ENCODE measurements at places on chromosomes 13 and 19.

- no peak for DNase-seq
Observed at GRCh38 chr19:11378319-11379189, 4.1 kb downstream of the SWSAP1 start.

DNA sequence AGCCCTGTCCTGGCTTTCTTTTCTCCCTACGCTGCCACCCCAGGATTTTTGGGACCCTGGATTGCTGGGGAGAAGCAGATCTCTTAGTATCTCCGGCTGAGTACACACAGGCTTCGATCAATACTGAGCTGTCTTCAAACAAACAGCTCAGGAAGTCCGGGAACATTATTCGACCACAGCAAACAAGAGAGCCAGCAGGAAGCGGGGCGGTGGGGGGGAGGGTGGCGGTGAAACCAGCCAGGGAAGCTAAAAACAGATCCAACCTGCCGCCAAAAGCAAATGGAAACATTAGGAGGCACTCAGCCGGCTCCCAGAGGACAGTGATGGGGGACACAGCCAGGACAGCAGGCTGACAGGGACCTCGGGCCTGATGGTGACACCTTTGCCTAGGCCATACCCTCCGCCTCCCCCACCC, 12.2 kb upstream of the BCAM start:
- no peak for DNase-seq

DNA sequence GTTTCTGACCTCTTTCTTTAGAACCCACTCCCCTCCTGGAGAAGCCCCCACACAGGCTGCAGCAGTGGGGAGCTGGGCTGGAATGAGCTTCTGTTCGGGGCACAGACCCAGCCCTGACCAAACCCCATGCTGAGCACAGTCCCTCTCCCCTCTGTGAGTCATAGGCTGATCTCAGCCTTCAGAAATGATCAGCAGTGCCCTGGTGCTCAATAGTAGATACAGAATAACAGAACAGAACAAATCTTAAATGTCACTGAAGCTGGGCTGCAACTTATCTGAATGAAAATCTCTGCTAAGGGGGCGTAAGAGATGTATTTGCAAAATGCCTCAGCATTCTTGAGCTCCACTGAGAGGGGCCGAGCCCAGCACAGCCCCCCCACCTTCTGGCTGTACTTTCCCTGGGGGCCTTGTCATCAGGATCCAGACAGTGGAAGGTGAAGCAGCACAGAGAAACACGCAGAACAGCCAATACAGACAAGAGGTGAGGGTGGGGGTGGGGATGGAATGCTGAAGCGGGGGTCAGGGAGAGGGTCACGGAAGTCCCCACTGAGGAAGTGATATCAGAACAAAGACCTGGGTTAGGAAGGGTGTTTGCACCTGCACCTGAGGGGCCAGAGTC, 9.9 kb downstream of the ZNF665 start:
- no peak for DNase-seq

DNA sequence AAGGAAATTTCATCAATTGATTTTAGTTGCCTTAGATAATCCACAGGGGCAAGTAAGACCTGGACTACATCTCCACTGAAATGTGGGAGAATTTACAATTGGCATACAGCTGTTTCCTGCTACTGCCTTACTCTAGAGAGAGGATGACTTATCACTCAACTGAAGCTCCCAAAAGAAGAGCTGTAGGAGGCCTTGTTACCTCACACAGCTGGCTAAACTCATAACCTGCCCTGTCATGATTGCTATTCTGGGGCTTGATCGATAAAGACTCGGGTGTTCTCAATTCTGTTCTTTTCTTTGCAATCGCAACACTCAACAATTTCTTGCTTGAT, 1396.4 kb downstream of the EFNB2 start:
- DNase-seq = no peak

- no peak for DNase-seq
Observed at GRCh38 chr13:29810145-29810742, 40.2 kb downstream of the UBL3 start.

DNA sequence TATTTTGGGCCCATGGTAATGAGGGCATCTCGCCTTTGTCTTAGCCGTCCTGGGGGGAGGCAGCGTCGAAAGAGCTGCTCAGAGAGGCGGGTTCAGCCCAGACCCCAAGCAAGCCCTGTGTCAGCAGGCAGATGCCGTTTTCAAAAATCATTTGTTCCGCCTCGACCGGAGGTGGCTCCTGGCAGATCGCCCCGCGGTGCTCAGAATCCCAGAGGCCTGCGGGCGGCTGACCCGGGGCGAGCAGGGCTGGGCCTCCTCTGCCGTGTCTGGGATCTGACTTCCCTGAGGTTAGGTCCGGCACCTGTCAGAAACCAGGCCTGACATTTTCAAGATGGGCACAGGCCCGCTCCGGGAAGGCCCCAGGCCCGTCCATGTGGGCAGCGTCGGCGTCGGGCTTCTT, 36.1 kb downstream of the CRTC1 start:
- DNase-seq = no peak

DNA sequence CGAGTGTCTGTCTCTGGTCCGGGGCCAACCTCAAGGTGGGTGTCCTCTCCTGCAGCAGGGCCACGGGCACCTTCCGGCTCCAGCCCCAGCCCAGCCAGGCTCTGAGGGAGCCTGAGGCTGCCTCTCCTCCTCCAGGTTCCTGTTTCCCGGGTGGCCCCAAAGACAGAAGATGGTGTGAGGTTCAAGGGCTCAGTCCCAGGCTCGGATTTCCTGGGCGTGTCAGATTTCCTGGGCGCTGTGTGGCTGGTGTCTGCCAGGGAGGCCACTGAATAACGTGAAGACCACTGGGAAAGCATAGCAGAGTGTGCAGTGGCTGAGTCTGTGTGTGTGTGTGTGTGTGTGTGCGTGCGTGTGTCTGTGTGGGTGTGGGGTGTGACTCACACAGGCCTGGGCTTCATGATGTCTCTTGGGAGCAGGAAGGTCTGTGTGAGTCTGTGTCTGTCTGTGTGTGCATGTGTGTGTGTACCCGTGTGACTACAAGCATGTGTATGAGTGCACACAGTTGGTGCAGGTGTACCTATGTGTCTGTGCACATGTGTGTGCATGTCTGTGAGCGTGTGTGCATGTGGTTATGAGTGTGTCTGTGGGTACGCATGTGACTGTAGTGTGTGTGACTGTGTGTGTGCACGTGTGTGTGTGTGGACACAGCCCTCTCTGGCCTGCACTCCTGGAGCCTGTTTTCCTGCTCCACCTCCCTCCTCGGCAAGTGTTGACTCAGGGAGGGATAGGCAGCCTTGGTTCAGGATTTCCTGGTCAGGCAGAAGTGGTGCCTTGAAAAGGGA, 28.3 kb downstream of the CEBPA start:
- DNase-seq = no peak

- no peak for DNase-seq
Observed at GRCh38 chr13:31035185-31035965, 102.9 kb downstream of the TEX26 start.

GRCh38 chr19:40530091-40530901, 46.4 kb upstream of the SHKBP1 start:
- no peak for DNase-seq

DNA sequence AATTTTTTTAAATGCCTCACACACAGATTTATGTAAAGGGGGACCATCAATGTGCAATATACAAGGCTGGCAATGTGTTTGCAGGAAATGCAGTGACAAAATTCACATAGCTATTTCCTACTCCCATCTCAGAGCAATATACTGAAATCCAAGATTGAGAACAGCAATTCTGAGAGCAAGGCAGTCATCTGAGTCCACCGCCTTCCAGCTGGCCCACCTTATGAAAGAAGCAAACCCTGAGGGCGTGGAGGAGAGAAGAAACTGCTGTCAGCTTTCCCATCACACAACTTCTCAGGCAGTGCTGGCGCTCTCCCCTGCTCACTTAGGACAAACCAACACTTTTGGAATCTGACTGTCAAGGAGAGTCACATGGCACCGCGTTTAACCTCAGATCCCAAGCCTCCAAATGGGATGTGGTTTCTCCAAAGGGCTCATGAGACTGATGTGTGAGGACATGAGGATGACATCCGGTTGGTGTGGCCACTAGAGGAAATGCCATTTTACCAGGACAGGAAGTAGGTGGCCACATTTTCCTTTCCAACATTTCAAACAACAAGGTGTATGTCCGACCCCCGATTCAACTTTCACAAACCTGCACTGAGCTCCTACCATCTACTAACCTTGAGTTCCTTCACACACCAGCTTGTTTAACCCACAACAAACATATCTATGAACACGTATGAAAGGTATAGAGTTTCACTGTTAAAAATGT, 3.7 kb upstream of the DOCK9 start:
- DNase-seq = no peak

GRCh38 chr13:105365831-105366230, 1169.6 kb downstream of the EFNB2 start:
- DNase-seq = no peak

GRCh38 chr13:98129059-98129746, 13.7 kb upstream of the FARP1 start:
- DNase-seq = no peak

- DNase-seq = no peak
Observed at GRCh38 chr13:51339952-51340732, 651 bp downstream of the SERPINE3 start.

- DNase-seq = no peak
Observed at GRCh38 chr13:21109168-21109567, 47.8 kb upstream of the LATS2 start.

DNA sequence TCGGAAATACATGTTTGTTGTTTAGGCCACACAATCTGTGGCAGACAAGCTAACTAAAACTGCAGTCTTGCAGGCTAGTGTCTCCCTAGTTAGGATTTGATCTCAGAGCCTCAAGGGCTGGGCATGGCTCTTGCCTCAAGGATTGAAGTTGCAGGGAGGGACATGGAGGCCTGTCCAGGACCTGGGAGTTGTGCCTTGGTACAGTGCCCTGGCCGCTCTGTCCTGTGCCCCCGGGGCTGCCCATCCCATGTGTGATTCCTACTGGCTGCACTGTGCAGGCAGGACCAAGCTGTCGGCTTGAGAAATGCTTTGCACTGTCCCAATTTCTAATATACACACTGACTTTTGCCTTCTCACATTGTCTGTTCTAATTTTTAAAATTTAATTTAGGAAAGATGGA, 7.5 kb upstream of the ZNF256 start:
- no peak for DNase-seq

DNA sequence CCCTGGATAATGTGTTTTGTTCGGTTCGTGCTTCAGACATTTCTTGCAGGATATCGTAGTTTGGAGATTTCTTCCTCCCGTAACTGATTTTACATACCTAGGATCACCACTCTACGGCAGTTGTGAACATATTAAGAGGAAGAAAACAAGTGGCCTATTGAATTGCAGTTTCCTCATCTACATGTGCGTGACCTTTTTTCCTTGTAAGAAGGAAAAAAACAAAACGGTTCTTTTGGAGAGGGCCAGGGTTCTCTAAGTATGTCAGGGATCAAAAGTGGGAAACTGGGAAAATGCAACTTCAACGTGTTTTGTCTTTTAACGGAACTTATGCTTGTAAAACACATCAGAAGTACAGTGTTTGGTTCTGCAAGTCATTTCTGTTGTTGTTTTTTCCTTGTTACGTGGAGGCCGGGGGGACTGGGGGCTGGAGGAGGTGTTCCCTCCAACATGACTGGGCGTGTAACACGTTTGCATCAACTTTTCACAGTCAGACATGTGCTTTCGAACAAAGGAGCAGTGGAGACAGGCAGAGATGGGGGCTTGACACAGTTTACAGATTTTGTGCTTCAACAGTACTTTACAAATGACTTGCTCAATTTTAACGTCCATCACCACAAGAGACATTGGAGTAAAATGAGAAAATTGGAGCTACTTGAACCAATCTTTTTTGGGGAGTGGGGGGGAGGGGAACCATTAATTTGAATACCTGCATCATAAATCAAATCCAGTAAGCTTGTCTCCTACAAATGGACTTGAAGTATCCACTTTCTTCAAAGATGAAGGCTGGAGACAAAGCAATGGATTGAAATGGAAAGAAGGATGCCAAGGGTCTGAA, 3.8 kb downstream of the ZC3H4 start:
- DNase-seq = no peak

DNA sequence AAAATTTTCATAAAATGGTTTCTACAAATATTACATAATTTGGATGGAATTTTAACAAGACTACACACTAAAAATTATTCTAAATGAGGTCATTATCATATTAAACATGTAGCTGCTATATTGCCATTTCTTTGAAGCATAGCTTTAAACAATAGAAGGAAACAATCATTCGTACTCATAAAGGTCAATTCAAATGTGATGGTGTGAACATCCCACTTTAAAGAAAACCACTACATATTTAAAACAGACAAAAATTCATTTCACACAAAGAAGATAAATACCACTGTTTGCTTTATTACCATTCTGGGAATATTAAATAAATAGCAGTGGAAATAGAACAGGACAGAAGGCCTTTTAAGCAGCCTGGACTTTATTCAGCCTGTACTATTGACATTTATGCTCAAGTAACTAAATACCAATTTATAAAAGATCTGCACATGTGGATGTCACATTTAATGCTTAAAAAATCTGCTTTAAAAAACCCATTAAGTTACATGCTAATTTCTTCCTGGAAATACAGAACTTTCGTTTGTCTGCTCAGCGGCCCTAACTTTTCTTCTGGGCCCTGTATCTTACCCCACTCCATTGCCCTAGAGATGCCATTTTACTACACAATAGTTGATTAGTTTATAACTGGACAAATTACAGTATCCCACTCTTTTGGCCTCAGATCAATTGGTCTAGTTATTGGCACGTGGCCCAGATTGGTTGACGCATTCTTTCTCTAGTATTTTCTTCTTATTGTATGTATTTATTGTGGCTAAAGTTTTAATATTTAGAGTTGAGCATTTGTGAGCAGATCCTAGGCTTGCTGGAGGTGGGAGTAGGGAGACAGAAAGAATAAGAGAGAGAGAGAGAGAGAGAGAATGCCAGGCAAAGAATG, 215.1 kb upstream of the SPRY2 start:
- DNase-seq = no peak

DNA sequence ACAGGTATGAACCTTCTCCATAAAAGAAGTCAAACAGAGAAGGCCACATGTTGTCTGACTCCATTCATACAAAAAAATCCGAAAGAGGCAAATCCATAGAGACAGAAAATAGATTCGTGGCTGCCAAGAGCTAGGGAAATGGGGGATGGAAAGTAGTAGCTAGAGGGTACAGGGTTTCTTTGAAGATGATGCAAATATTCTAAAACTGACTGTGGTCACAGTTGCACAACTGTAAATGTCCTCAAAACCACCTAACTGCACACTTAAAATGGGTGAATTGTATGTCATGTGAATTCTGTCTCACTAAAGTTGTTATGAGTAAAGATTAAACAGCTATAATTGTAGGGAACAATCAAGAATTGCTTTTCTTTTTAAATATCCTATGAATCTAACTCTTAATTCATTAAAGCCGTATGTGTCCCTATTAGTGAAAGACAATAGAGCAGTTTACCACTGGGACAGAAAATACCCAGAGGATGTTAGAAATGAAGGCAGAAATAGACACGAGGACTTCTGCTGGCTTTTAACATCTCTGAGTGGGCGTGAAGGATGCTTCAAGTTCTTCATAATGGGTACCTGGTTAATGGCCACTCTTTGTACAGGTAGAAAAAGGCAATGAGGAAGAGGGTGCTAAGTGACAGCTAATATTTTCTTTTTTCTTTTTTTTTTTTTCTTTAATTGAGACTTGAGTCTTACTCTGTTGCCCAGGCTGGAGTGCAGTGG, 21.2 kb downstream of the INSR start:
- DNase-seq = no peak

GRCh38 chr13:28100150-28101121, at the start of gene FLT3:
FLT3 (minus strand) TSS chr13:28100576; CDS start chr13:28100510, 66 bp downstream.
- DNase-seq = peak; percentile 59

- peak; percentile 83 for DNase-seq
Observed at GRCh38 chr19:17784201-17785008, 10.5 kb upstream of the B3GNT3 start.
